ENCODE measurements at places on chromosomes 3 and 15.

- no peak for DNase-seq
Measured at GRCh38 chr3:195093731-195094130, 177.2 kb downstream of the XXYLT1 start.

DNA sequence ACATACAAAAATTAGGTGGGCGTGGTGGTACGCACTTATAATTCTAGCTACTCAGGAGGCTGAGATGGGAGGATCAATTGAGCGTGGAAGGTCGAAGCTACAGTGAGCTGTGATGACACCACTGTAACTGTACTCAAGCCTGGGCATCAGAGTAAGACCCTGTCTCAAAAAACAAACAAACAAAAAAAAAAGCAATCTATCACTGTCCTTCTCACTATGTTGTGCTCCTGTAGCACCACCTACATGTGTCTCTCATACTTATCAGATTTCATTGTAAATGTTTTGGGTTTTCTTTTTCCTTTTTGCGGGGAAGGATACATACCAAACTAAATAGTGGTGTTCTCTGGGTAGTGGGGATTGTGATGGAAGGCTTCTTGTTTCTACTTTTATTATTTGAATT is 14.8 kb downstream of the FANCD2 start:
- DNase-seq = no peak

- DNase-seq = peak; percentile 30
Measured at GRCh38 chr15:100784493-100785180, 95.0 kb upstream of the ALDH1A3 start.

- DNase-seq = no peak
Measured at GRCh38 chr15:32823750-32824149, 105.9 kb downstream of the GREM1 start.

DNA sequence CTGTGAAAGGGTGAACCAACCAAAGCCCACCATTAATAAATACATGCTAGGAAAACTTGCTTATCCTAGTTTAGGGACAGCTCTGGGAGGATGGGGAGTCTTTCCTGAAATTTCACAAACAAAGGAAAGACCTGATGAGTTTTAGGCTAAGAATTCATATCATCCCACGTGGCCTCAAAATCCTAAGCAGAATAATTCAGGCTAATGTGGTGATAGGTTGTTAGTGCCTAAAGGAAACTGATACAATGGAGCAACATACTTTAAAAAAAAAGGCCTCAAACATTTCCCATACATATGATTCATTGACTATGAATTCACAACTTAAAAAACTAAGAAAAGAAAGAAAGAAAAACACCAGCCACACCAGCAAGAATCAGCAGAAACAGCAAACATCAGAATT is 126.9 kb upstream of the CNTN4 start:
- no peak for DNase-seq

- DNase-seq = peak; percentile 5
Measured at GRCh38 chr15:70817266-70817665, 36.7 kb downstream of the LARP6 start.

- no peak for DNase-seq
Measured at GRCh38 chr3:117706037-117706436, 996.5 kb downstream of the TUSC7 start.

DNA sequence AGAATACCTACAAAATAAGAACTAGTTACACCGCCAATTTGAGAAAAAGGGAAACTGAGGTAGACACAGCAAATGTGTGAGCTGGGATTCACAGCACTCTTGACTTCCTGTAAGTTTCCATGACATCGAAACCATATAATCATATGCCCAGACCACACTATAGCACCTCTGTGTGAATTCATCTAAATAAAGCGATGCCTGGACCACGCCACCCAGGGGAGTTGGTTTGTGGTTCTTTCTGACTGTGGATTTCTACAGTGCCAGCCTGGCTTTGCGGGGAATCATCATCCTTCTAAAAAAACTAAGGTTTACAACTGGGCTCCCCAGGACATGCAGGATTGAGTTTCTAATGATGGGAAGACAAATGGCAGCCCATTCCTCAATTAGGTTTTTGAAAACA is 23.5 kb upstream of the CA12 start:
- DNase-seq = peak; percentile 64

DNA sequence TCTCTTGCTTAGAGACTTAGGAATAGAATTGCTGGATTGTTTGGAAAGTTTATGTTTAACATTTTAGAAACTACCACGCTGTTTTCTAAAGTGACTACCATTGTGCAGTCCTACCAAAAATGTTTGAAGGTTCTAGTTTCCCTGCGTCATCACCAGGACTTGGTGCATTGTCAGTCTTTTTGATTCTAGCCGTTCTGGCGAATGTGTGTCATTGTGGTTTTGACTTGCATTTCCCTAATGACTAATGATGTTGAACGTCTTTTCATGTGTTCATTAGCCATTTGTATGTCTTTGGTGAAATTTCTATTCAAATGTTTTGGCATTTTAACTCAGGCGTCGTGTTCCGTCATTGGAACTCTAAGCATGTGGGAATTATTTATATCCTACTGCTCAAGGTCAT is 58.0 kb downstream of the CHD2 start:
- DNase-seq = peak; percentile 11

- DNase-seq = no peak
Measured at GRCh38 chr3:32181365-32181764, 57.1 kb upstream of the CMTM8 start.

DNA sequence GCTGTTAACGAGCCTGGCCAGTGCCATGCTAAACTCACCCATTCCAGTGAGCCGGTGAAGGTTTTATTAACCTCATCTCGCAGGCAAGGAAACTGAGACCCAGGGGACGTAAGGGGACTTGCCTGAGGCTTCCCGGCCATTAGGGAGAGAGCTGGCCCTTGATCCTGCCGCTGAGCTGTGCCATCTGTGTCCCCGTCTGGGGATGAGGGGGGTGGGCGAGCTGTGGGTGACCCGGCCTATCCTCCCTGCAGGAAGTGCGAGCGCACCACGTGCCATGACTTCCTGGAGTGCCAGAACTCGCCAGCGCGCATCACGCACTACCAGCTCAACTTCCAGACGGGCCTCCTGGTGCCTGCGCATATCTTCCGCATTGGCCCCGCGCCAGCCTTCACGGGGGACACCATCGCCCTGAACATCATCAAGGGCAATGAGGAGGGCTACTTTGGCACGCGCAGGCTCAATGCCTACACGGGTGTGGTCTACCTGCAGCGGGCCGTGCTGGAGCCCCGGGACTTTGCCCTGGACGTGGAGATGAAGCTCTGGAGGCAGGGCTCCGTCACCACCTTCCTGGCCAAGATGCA is 88.5 kb downstream of the FBLN2 start:
- no peak for DNase-seq

GRCh38 chr15:31456354-31457060 is 129.9 kb downstream of the KLF13 start:
- DNase-seq = no peak

DNA sequence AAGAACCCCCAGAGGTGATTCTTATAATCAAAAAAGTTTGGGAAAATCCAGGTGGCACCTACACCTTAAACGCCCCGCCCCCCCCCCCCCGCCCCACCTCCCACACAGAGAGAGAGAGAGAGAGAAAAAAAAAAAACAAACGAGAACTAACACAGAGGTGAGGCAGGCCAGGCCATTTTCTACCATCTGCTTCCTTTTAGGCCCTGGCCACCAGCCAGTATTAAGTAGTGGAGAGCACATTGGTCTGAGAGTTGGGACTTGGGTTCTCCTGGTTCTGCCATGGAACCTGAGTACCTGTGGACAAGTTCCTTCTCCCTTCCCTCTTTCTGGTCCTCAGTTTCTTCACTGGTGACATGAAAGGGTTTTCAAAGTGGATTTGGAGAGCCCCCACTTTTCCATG is 60.6 kb downstream of the SLC6A11 start:
- no peak for DNase-seq

DNA sequence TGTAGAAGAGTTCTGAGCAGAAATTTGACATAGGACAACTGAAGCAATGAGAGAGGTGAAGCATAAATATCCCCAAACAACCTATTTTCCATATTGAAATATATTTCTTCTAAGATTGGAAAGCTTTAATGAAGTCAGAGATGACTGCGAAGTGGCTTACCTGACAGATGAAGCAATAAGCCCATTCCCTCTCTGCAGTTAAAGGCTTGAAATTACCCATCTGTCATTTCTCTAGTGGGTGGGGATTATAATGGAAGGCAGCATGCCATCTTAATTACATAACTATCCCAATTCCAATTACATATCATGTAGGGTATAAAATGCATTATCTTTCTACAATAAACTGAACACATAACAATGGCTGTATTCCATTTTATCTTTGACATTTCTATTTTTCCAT is 1070.5 kb downstream of the SI start:
- DNase-seq = no peak

DNA sequence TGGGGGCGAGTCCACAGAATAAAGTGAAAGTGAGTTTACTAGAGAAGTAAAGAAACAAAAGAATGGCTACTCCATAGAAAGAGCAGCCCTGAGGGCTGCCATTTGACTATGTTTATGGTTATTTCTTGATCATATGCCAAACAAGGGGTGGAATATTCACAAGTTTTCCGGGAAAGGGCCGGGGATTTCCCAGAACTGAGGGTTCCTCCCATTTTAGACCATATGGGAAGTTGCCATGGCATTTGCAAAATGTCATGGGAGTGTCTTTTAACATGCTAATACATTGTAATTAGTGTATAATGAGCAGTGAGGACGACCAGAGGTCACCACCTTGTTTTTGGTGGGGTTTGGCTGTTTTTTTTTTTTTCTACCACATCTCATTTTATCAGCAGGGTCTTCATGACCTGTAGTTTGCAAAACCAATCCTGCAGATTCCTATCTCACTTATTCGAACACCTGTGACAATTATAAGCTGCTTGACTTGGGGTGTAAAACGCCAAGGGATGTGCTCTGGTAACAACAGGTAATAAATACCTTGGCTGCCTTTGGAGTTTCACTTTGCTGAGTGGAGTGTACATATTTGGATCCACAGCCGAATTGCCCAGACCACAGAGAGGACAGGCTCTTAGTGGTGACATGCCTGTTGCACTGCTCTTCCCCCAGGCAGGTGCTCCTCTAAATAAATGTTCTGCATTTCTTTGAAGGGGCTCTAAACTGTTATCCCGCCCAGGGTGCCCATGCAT is 43.6 kb downstream of the C2CD4B start:
- DNase-seq = no peak

DNA sequence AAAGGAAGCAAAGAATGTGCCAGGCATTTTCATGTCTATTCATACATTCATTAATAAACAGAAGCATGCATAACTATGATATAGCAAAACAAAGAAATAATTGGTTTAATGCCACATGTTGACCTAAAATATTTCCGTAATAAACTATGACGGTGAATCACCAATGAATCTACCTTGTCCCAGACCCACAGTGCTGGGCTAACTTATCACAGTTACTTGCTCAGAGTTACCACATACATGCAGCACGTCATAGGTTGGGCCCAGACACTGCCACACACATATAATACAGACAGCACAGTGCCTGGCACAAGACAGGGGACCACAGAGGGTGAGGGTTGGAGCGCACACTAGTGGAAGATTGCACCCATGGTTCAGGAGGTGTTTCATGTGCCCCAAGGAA is 86.9 kb downstream of the ATP1B3 start:
- DNase-seq = no peak

GRCh38 chr3:72960812-72961518 is 35.6 kb upstream of the PPP4R2 start:
- no peak for DNase-seq

GRCh38 chr3:177574222-177574856 is 377.1 kb upstream of the TBL1XR1 start:
- no peak for DNase-seq

GRCh38 chr3:42122261-42123011 is 31.3 kb downstream of the TRAK1 start:
- no peak for DNase-seq

GRCh38 chr3:134651347-134652041 is 672 bp upstream of the KY start:
- DNase-seq = no peak

GRCh38 chr3:155411500-155412223 is 118.2 kb upstream of the STRIT1 start:
- DNase-seq = peak; percentile 35

- DNase-seq = peak; percentile 82
Measured at GRCh38 chr3:190586631-190587011, 72.7 kb downstream of the IL1RAP start.

DNA sequence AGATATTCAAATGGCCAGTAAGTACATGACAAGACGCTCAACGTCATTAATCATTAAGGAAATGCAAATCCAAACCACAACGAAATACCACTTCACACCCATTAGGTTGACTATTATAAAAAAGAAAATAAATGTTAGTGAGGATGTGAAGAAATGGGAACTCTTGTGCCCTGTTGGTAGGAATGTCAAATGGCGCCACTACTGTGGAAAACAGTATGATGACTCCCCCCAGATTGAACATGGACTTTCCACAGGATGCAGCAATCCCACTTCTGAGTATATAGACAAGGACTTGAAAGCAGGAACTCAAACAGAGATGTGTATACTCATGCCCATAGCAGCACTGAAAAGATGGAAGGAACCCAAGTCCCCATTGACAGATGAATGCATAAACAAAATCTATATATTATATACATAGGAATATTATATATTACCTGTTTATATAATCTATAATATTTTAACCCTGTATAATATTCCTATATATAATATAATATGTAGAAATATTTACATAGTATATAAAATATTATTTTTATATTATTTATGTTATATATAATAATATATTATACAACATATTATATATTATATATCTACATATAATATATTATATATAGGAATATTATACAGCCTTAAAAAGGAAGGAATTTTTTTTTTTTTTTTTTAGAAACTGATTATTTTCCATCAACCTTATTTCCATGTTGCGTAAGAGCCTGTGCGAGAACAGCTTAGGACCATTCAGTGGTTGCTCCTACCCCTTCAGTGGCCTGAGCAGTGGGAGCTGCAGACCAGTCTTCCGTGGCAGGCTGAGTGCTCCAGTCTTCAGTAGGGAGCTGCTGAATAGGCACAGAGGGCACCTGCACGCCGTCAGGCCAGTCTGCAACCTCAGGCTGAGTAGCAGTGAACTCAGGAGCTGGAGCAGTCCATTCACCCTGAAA is 17.6 kb upstream of the PIGZ start:
- DNase-seq = no peak

DNA sequence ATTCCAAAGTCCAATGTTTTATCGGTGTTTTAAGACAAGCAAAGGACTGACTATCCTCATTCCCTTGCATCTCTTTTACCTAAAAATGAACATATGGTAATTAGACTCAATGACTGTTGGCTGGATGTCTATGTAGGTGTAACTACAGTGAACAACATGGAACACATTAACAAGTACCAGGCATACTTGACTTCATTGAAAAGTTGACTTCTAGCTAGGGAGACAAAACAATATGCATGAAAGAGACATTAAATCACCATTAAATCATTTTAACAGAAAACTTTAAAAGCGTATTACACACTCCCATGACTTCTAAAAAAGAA is 34.3 kb upstream of the ANPEP start:
- no peak for DNase-seq

GRCh38 chr15:36263666-36264065 is 315.8 kb upstream of the CDIN1 start:
- no peak for DNase-seq

DNA sequence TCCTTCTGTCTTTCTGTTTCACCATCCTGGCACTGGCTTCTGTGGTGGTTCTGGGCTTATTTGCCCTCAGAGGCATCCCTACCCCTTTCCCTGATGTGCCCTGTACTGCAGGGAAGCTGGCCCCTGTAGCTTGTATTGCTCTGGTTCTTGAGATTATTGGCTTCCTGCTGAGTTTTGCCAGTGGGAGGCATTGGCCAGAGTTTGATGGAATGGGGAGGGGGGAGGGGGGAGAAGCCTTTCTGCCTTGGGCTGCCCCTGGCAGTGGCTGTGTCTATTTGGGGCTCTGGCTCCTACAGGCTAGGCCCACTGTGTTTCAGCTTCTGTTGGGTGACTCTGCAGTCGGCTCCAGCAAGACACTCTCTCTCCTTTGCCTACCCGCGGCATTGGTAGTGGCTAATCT is 41.6 kb upstream of the SEMA6D start:
- DNase-seq = no peak
